Diencephalon (tissue), 1 donor: ENCODE measurements at places on chromosomes 2 and 18. TPM values are rescaled to one million over a fixed set of nuclear protein-coding genes. Genes with fewer than 3 reads are reported as not detected.

RNF138 gene
- total RNA-seq, result 60.7 TPM

LRPPRC gene
- 117 TPM for total RNA-seq

TWIST2 gene
- 0.23 TPM for total RNA-seq

GAD1 gene
- 163 TPM for total RNA-seq

IL36A gene
- not detected for total RNA-seq

LIPG gene
- total RNA-seq, result 6.9 TPM

EVA1A gene
- not detected for total RNA-seq

CIB4 gene
- not detected for total RNA-seq

FOXI3 gene
- total RNA-seq, result not detected

ITGB6 gene
- 0.92 TPM for total RNA-seq

PEX13 gene
- total RNA-seq, result 61.1 TPM

CASP10 gene
- 3.0 TPM for total RNA-seq

ZNF519 gene
- total RNA-seq, result 33.4 TPM

COL4A3 gene
- 1.8 TPM for total RNA-seq

KRTCAP3 gene
- total RNA-seq, result 0.46 TPM

KATNAL2 gene
- total RNA-seq, result 5.8 TPM

LYPD6B gene
- 5.8 TPM for total RNA-seq

RPIA gene
- total RNA-seq, result 7.8 TPM

STARD6 gene
- not detected for total RNA-seq

GPR155 gene
- total RNA-seq, result 26.8 TPM

AMER3 gene
- total RNA-seq, result 33.7 TPM

SIX3 gene
- 7.4 TPM for total RNA-seq

REG1B gene
- not detected for total RNA-seq

PROM2 gene
- total RNA-seq, result 2.1 TPM

KCNS3 gene
- 2.8 TPM for total RNA-seq
